ENCODE measurements at places on chromosomes 6 and 20.

GRCh38 chr6:137043710-137044365 lies 927 bp downstream of the IL20RA start:
- no peak for DNase-seq

DNA sequence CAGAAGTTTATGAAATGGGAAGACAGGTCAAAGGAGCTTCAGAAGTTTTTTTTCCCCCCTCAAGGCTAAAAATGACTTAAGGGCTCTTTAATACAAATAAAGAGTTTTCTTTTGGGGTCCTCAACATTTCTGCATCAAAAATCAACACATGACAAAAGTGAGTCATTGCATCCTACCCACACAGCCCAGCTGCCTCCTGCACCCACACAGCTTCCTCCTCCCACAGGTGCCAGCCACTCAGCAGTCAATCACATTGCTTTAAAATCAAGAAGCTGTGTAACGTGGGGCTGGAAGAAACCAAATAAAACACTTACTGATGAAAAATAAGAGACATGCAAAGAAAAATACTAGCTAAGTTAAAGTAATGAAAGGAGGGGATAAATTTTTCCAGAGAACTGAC lies 68.5 kb downstream of the MAP3K5 start:
- no peak for DNase-seq

DNA sequence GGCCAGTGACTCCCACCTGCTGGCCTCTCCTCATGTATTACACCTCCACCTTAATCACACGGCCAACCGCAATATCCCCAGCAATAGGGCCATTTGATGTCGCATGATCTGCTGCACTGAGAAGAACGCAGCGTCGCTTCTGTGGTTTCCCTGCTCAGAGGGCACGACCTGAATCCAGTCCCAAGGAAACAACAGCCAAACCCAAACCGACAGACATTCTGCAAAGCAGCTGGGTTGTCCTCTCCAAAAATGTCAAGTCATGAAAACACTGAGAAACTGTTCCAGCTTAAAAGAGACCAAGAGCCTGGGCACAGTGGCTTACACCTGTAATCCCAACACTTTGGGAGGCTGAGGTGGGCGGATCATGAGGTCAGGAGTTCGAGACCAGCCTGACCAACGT lies 7.5 kb upstream of the BPI start:
- no peak for DNase-seq

DNA sequence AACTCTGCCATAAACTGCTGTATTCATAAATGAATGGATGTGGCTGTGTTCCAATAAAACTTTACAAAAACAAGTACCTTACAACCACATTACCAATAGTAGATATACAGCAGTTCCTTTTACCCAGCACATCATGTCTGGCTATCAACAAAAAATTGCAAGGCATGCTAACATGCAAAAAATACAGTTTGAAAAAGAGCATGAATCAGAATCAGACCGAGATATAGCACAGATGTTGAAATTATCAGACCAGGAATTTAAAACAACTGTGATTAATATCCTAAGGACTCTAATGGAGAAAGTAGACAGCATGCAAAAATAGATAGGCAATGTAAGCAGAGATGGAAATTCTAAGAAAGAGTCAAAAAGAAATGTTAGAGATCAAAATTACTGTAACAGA lies 8.4 kb upstream of the NUS1 start:
- DNase-seq: no peak

DNA sequence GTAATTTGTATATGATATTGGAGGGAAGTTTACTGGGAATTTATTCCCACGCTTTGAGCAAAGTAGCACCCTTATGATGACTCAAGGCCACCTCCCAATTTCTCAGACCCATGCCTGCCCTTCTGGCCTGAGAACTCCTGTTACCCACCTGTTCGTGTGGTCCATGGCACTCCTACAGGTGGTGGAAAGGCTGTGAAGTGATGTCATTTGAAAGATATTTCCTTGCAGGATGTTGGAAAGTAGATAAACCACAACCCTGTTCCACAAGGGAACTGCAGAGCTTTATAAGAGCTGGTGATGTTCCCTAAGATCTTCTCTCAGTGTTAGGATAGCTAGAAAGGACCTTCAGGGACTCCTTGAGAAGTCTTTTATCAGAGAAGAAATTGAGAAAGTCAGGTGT lies 70.5 kb downstream of the ADGRG6 start:
- no peak for DNase-seq

GRCh38 chr20:63337786-63338420 lies 23.2 kb downstream of the CHRNA4 start:
- no peak for DNase-seq

DNA sequence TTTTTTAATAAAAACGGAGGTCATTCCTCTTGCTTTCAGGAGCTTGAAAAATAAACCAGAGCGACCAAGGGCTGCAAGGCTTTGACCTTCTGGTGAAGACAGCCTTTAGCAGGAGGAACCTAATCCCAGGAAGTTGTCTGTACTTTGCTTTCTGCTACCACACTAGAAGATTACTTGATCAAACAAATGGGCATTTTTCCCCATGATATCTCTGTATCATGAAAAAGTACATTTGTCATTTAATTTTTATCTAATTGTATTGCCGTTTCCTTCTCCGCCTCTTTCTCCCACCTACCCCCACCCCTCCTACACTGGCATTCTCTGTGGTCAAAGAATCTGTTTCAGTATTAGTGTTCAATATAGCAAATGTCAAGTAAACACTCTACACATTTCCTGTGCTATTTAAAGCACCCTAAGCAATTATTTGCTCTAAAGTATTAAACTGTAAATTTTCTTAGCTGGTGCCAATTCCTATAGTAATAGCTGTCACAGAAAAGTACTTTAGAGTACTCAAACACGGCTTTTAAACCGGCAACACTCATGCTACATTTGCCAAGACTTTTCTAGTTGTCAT lies 29.7 kb downstream of the ATXN1 start:
- no peak for DNase-seq

DNA sequence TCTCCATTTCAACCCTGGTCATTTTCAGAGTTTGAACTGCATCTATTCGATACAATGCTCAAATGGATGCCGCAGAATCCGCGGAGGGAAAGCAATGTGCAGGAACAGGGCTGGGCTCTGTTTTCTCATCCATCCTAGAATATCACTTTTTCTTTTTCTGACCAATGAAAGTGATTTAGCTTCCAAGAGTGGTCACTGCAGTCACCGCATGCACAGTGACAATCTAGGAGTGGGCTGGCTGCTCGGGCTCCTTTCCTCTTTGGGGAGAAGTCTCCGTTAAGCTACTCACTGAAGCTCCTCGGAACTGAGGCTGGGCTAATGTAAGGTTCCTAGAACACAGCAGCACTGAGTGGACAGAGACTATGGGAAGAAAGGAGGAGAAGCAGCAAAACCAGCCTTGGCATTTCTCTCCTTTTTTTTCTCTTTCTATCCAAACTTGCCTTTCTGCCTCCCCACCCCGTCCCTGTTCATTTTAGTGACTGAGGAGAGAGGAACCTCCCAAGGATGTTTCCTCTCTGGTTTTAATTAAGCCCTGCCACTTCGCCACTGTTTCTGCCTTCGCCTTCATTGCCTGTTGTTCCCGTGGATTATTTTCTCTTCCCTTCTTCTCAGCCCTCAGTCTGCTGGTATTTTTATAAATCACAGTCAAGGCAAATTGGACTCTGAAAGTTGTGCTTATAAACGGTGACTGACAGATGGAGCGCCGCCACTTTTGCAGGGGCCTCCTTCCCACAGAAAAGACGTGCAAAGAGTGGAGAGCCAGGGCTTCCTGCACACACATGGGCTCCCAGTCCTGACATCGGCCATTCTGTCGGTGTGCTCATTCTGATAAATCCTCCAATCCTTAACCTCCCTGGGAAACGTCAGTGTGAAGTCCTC lies 41.1 kb downstream of the RAMACL start:
- no peak for DNase-seq

- no peak for DNase-seq
These were observed 47.0 kb upstream of the PRND start for GRCh38 chr20:4674672-4675071.

GRCh38 chr6:19135706-19136105 lies 701.5 kb upstream of the ID4 start:
- DNase-seq: no peak

- no peak for DNase-seq
These were observed 26.1 kb downstream of the NHLRC1 start for GRCh38 chr6:18096423-18096822.

DNA sequence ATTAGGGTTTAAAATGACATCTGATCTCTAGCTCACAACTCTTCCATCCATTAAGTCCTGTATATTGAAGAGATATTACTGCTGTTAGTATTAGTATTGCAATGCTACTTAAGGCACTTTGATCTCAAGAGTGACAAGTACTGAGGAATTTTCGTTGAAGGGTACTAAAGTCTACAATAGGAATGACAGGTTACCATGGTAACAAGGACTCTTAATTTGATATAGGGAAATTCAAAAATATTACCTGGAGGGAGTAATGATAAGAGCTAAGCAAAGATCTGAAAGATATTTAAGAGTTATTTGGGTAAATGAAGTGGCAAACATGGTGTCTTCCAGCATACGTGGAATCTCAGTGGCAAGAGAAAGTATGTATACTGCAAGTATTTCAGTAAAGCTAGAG lies 518.0 kb upstream of the SLC35B3 start:
- no peak for DNase-seq

DNA sequence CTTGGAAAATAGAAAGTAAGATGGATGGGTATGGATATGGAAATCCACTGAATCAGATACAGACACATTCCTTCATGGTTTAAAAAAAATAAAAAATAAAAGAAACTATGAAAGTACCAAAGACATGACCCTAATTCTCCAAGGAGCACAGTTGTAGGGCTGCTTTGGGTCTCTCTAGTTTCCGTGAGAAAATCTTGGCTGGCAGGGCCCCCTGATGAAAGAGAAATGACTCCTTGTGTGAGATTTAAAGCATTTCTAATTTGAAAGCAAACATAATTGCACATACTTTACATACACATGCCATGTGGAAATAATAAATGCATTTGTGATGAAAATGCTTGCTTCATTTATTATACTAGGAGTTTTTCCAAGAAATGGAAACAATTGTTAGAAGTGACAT lies 593.9 kb upstream of the BTBD3 start:
- DNase-seq: no peak

- no peak for DNase-seq
These were observed 38.0 kb downstream of the EZR start for GRCh38 chr6:158780988-158781691.

DNA sequence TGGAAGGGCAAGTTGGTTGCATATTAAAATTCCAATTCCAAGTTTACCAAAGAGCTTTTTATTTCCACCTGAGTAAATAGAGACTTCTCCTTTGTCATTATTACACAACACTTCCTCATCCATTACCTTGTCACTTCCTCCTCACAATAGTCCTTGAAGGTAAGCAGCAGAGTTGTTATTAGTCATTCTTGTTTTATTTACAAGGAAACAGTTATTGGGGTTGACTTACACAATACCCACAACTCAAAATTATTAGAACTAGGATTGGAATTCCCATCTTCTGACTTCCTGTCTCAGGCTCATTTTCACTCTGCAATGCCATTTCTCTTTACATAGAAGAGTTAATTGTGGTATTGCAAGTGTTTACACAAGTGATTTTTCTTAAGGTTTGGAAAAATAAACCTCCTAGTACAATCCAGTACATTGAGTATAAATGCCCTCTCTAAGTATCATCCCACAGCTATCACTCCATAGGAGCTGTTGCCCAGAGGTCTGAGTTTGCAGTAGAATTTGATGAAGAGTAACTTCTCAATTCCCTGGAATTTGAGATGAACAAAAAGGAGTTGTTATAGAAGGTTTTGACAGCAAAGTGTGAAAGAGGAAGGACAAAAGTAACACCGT lies 28.9 kb upstream of the MTRF1L start:
- no peak for DNase-seq

DNA sequence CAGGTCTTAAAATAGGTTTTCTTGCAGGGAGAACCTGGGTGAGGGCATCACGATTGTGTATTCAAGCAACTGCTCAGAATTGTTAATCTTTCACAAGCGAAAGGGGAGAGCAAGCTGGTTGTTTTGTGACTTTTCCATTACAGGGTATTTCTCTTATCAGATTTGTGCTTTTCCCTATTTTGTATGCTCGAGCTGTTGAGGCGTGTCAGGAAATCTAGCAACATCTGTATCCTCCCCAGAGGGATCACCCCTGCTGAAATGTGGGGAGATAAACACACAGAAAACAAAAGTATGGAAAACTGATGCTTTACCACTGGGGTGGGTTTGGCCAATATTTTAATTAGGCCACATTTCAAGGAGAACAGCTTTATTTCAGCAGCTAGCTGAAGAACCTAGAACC lies 187.0 kb downstream of the DTNBP1 start:
- DNase-seq: no peak

GRCh38 chr20:49344975-49345374 lies 67.1 kb upstream of the ZNFX1 start:
- no peak for DNase-seq

DNA sequence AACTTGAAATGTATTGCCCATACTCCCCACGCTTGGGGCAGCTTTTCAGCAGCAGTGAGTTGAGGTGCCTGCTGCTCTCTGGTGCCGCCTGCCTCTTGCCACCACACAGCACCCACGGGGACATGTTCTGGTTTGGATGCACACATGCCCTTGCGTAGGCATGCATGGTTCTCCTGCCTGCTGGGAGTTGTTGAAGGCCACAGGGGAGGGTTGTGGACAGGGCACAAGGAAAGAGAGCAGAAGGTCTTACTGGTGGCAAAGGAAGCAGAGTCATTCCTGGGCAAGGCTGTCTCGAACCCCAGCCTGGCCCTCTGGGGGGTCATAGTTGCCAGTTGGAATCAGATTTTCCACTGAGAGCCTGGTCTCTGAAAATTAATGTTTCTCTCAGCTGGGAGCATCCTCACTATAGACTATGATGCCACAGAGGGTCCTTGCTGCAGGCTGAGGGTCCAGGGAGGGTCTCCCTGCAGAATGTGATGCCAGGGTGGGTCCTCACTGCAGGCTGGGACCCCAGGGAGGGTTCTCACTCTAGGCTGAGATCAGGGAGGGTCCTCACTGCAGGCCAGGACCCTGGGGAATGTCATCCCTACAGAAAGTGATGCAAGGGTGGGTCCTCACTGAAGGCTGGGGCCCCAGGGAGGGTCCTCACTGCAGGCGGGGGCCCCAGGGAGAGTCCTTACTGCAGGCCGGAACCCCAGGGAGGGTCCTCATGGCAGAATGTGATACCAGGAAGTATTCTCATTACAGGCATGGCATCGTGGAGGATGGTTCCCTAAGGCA lies 59.2 kb downstream of the TOX2 start:
- no peak for DNase-seq

- no peak for DNase-seq
These were observed 62.3 kb upstream of the ENPP5 start for GRCh38 chr6:46233129-46233528.

DNA sequence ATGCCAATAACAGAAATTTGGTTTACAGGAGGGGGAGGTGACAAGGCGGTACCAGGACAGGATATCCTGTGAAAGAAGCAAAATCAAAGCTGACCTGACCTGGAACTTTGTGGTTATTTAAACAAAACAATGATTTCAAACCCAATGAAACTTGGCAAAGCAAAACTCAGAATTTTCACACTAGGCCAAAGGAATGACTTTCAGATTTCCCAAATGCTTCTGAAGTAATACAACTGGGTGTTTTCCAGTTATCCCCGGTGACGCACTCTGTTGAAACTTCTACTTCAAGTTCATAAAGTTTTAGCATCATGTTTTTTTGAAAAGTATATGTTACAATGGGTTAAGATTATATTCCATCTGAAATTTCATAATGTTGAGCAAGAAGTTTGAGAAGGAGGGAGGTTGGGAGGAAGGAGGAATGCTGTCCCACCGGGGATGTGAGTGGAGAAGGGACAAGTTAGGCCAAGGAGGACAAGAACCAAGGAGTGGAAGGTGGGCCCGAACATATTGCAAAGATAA lies 78.1 kb upstream of the TRAF3IP2 start:
- DNase-seq: no peak

- peak; percentile 8 for DNase-seq
These were observed 100.8 kb downstream of the GRM4 start for GRCh38 chr6:34044945-34045595.
